ENCODE measurements at places on chromosomes 2 and 18.

DNA sequence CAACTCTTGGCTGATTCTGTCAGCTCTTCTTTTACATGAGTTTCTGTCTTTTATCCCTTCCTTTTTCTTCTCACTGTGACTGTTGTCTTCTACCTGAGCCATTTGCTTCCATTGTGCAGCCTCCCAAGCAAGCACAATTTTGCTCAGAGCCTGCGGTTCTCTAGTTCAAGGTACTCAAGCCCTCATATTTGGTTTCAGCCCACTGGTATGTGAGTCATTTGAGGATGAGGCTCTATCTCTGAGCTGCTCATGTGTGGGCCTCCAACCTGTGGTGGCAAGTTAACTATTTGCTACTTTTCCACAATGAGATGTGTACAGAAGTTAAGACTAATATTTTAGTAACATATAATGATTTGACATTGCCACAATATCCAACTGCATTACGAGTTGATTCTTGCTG is 183.0 kb downstream of the PHLPP1 start:
- DNase-seq: no peak

GRCh38 chr2:1594123-1594372 is 150.3 kb downstream of the PXDN start:
- DNase-seq: no peak

- DNase-seq: no peak
These were observed 31.2 kb downstream of the PARD3B start for GRCh38 chr2:204576362-204576979.

DNA sequence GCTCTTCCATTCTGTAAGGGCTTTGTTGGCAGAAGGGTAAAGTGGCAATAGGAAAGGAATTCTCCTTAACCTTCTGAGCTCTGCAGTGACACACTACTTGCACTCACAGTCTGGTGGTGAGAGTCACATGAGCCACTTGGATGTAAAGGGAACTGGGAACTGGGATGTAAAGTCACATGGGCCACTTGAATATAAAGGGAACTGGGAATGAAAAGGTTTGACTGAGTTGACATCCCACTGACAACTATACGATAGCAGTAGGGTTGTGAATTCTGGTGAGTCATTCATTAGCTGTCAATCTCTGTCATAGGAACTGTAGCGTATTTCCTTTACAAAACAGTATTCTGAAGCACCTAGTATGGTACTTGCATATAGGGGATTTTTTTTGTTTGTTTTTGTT is 5.5 kb downstream of the RPE start:
- no peak for DNase-seq

GRCh38 chr2:149040451-149040850 is 2.0 kb downstream of the LYPD6B start:
- peak; percentile 31 for DNase-seq

DNA sequence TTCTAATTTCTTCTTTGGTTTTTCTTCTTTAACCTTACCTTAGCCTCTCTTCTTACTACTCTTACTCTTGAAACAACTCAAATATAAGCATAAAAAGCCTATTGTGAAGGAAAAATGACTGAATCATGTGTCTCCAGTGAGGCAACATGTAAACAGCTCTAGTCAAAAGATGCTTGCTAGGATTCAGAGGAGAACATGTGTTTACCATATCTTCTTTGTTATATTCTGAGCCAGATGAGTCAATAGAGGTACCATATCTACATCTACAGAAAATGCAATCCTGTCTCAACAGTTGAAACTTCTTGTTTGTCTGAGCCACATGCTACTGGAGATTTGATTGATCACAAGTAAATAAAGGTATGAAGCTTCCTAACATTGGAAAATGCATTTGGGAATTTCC is 15.9 kb upstream of the FIGN start:
- DNase-seq: no peak

DNA sequence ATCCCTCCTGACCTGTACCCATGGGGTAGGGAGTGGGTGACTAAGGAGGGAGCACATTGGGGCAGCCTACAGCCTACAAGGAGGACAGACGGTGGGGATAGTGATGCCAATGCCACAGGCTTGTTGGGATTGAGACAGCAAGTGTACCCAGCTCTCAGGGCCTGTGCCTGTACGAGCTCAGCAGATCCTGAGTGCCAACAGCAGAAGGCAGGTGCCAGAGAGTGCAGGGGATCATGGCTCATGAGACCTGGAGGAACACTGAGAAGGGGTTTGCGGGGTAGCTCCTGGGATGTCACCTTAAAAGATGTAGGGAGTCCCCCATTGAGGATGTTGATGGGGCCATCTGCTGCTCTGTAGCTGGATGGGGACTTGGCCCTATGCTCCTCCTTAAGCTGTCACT is 10.3 kb upstream of the SNED1 start:
- DNase-seq: no peak

DNA sequence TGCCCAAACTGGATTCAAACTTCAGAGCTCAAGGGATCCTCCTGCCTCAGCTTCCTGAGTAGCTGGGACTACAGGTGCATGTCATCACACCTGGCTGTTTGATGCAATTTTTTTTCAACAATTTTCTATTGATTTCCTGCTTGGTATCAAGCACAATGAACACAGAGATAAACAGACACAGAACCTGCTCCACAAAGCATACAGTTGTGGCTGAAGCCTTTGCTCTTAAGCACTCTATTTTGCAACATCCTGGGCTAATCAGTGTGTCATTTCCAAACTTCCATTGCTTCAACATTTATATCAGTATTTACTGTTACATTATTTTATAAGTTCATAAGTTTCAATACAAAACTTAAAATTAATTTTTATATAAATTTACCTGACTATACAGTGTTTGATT is 79.4 kb downstream of the NEB start:
- DNase-seq: no peak

DNA sequence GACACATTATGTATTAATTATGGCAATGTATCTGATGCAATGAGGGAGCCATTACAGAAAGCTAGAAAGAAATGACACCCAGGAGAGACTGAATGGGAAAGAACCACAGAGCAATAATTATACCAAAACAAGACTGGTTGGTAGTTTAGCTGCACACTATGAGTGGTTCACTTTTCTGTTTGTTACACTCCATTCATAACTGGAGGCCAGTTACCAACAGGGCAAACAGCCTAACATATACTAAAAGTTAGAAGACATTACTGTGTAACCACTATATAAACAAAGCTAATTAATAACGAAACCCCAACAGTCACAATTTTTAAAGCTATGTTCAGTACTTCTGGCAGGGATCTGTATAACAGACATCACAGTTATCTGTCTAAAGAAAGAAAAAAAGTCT is 49.4 kb downstream of the NBAS start:
- no peak for DNase-seq

DNA sequence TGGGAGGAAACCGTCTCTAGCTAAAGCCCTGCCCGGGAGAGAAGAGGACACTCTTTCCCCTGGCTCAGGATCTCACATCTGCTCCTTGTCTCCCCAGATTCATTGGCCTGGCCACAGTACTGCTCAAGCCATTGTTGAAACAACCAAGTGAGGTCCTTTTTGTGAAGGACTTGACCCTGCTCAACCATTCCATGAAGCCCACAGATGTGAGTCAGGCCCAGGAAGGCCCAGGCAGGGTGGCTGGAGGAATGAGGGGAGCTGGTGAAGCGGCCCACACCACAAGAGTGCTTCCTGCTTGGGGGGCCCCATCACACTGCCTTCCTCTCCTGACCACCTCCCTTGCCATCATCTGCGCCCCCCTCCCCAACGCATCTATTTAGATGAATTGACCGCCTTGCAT is 5.1 kb downstream of the FER1L5 start:
- no peak for DNase-seq

GRCh38 chr2:45258311-45258710 is 249.1 kb upstream of the SIX2 start:
- DNase-seq: no peak

- DNase-seq: no peak
These were observed 274.8 kb upstream of the TRIB2 start for GRCh38 chr2:12441750-12442475.

DNA sequence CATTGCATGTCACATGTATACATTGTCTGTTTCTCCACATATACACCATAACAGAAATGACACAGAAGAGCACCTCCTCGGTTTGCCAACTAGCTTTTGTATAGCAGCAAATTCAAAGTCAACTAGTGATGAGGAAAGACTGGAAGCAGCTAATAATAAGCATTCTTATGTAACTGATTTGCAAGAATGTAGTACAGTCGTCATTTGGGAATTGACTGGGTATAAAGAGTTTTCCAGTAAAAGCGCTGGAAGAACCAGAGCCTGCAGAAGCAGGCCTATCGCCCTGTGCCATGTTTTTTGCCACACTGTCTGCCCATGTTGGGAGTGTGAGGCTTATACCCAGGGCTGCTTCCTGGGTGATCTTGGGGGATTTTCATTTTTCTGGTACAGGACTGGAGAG is 310.6 kb downstream of the GBX2 start:
- no peak for DNase-seq

DNA sequence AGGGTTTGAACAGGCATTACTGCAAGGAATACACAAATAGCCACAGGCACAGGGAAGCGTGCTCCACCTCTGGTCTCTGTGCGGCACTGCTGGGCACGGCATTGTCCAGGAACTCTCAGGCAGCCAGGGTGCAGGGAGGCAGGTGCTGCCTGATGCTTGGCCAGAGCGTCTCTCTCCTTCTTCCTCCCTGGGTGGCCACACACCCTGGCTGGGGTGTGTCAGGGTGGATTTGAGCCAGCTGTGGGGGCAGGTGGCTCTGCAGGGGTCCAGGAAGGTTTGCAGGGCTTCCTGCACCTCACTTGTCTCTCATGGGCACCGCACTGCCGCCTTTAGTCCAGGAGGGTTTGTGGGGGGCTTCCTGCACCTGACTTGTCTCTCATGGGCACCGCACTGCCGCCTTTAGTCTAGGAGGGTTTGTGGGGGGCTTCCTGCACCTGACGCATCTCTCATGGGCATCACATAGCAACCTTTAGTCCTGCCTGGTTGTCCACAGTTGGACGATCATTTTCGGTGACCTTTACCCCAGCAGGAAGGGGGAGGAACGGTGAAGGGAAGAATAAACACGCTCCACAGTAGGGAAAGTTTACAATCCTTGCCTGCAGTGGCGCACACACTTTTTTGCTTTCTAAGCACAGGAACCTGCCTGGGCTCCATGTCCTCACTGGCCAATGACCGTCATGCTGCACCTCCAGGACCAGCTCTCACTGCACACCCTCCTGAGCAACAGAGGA is 332.9 kb downstream of the EIPR1 start:
- no peak for DNase-seq

GRCh38 chr2:158337018-158337417 is 119.5 kb downstream of the CCDC148 start:
- no peak for DNase-seq

GRCh38 chr2:55567298-55567697 is 47.8 kb downstream of the CFAP36 start:
- no peak for DNase-seq

DNA sequence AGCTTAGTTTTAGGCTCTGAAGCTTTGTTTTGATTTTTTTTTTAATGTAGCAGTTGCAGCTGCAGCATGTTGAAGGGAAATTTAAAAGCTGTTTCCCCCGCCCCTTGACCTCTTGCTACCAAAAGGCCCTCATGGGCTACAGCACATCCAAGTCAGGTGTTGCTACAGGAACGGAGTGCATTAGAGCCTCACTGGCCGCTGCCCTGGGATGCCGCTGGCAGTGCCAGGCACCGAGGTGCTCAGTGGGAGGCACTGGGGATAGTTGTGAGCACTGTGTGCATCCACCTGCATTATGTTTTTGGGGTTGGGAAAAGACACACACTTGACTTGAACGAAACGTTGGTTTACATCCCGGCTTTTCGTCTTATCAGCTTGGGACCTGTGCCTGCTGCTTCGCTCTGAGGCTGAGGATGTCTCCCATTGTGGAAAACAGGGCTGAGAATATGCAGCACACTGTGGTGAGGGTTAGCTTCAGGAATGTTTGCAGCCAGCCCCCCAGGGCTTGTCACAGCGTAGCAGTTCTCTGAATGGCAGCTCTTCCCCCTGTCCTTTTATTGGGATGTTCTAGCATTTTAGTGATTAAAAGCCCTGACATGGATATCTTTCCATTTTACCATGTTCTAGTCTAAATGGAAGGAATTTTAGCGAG is 24.1 kb downstream of the DCDC2C start:
- DNase-seq: no peak

GRCh38 chr18:60935041-60935910 is 398.0 kb upstream of the CDH20 start:
- DNase-seq: no peak

DNA sequence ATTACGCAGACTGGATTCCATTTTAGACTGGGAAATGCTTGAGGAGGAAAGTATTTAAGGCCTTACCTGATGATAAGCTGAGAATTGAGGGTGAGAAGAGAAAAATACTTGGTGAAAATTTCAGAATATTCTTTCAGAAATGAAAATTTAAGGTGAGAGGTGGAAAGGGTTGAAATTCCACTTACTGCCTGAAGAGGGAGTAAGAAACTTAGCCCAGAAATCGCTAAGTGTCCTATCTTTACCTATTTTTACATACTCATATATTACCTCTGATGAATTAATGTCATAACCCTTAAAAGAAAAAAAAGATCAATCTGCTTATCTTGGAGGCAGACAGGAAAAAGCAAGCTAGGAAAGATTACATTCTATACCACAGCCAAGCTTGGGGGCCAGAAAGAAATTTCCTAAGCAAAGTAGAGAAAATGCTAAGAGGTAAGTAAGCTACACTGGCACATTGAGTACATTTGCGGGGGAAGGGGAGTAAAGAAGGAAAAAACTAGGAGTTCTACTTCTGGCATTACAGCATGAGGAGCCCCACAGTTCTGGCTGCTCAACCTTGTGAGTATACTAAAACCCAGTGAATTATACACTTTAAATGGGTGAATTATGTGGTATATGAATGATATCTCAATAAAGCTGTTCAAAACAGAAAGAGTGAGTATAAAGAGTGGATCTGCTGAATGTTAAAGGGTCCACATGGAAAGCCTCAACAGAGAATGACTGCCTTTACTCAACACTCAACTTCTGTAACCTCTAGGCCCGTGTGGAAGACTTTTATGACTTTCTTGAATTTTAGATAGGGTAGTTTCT is 33.8 kb downstream of the SMC6 start:
- no peak for DNase-seq

- DNase-seq: no peak
These were observed 39.9 kb upstream of the ELOA2 start for GRCh38 chr18:47075098-47075883.

GRCh38 chr2:200341376-200341775 is 34.9 kb downstream of the SPATS2L start:
- DNase-seq: no peak

- no peak for DNase-seq
These were observed 117.1 kb downstream of the NOL10 start for GRCh38 chr2:10572701-10573100.

GRCh38 chr2:109432421-109432820 is 181.3 kb downstream of the SEPTIN10 start:
- DNase-seq: no peak

All from stimulated activated CD8-positive, alpha-beta memory T cell treated with anti-CD3 and anti-CD28 coated beads, Interleukin-7, amount 100 ng/mL, for 1 hour (primary cell).